ENCODE measurements at places on chromosomes 5 and 9.

GRCh38 chr9:36928210-36928609 lies 105.9 kb downstream of the PAX5 start:
- DNase-seq, result peak; percentile 44

GRCh38 chr9:71157731-71158130 lies 36.3 kb upstream of the TRPM3 start:
- no peak for DNase-seq

- DNase-seq, result peak; percentile 26
These were observed 38.4 kb upstream of the SMIM15 start for GRCh38 chr5:61200582-61201155.

- peak; percentile 79 for DNase-seq
These were observed 76.1 kb downstream of the NREP start for GRCh38 chr5:111680737-111681413.

- DNase-seq, result no peak
These were observed 2.4 kb downstream of the SPINK6 start for GRCh38 chr5:148205044-148205806.

- DNase-seq, result no peak
These were observed 89.3 kb upstream of the IL12B start for GRCh38 chr5:159419576-159419975.
